Stimulated activated CD4-positive, alpha-beta T cell treated with anti-CD3 and anti-CD28 coated beads, Interleukin-4, amount 100 ng/mL, for 1 hour (primary cell): ENCODE measurements at places on chromosomes 6 and 20.

GRCh38 chr6:62974452-62974851, 236.8 kb upstream of the FKBP1C start:
- no peak for DNase-seq

DNA sequence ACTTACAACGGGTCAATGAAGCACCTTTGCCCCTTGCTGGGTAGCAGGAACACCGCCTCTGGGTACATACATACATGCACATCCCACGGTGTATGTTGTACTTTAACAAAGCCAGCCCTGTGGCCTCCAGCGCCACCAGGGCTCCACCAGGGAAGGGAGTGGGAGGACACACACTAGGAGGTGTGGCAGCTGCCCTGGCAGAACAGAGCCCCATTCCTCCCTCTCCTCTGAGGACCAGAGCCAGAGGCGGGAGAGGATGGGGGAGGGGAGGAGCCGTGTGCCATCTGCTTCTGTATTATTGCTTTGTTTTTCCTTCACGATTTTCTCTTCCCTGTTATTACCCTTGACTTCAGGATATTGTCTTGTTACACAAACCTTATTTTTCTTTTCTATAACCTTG, 105.8 kb upstream of the TRAF3IP2 start:
- DNase-seq, result no peak

- no peak for DNase-seq
Measured at GRCh38 chr6:133903855-133904254, 14.9 kb downstream of the TCF21 start.

- DNase-seq, result no peak
Measured at GRCh38 chr20:258269-258858, 840 bp downstream of the DEFB132 start.

GRCh38 chr6:44135173-44135758, 7.9 kb downstream of the TMEM63B start:
- no peak for DNase-seq

- no peak for DNase-seq
Measured at GRCh38 chr6:1202201-1202600, 109.7 kb upstream of the FOXQ1 start.

GRCh38 chr6:164855281-164855680, 454.1 kb downstream of the C6orf118 start:
- no peak for DNase-seq

DNA sequence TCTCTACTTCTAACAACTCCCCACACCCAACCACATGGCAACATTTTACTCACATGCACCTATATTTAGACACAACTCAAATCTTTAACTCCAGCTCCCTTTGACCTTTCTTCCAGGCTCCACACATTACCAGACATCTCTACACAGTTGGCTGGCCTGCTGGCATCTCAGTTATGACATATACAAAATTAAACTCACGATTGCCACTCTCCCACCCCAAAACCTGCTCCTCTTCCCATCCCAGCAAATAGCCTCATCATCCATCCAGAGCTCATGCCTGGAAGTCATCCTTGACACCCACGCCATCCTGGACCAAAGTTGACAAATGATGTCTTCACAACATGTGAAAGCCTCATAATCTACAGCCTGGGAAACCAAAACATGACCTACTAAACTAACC, 176.6 kb downstream of the PKHD1 start:
- no peak for DNase-seq

GRCh38 chr6:36039112-36039511, 11.5 kb downstream of the MAPK14 start:
- no peak for DNase-seq

DNA sequence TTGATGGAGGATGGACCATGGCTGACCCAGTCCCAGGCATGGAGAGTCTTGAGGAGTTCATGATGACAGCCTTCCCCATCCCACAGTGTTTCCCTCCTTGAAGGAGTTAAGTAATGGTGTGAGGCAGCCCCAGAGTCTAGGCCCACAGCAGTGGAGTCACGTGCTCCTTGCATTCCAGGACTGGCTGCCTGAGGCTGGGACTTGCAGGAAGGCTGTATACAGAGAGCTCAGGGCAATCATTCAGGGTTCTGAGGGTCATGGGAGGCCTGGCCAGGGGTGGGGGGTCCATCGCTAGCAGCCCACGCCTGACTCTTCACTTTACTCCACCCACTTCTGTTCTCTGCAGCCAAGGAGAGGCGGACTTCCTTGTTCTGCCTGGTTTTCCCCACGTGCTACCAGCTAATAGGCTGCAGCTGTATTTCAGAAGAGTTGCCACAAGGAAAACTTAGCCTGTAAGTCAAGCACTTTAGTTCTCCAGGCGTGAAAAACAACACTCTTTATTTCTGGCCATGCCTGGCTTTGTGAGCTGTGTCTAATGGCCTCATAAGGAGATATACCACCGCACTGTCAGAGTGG, 272.5 kb downstream of the DHX35 start:
- no peak for DNase-seq

- no peak for DNase-seq
Measured at GRCh38 chr20:32357375-32357868, 709 bp upstream of the ASXL1 start.

- no peak for DNase-seq
Measured at GRCh38 chr20:2746636-2747265, 53.7 kb downstream of the CPXM1 start.

DNA sequence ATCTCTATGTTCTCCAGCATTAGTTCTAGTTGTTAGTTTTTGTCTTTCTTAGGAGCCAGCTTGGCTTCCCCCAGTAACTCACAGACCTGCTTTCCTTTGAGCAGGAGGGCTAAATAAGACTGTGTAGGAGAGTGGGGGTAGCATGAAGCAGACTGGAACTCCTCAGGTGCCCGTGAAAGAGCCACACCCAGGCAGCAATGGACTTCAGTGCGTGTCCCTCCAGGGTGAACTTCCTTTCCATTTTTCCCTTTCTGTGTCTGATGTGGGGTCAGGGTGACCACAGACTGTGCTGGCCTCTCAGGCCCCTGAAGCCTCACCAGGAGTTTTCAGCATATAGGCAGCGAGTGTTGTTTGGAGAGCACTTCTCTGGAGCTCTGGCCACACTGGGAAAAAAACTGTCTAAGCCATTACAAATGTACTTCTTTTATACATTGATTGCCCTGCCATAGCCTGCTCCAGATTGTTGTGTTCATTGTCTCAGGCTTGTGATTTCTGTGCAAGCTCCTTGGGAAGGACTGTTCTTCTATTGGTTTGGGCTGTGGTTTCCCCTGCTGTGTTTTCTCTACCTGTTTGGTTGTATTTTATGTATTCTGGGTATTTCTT, 55.7 kb downstream of the SH3BGRL2 start:
- no peak for DNase-seq

GRCh38 chr6:104396077-104396476, 463.6 kb downstream of the HACE1 start:
- DNase-seq, result no peak

- DNase-seq, result no peak
Measured at GRCh38 chr20:39717936-39718335, 755.8 kb downstream of the DHX35 start.

GRCh38 chr6:19692506-19693298, 144.5 kb upstream of the ID4 start:
- DNase-seq, result no peak

DNA sequence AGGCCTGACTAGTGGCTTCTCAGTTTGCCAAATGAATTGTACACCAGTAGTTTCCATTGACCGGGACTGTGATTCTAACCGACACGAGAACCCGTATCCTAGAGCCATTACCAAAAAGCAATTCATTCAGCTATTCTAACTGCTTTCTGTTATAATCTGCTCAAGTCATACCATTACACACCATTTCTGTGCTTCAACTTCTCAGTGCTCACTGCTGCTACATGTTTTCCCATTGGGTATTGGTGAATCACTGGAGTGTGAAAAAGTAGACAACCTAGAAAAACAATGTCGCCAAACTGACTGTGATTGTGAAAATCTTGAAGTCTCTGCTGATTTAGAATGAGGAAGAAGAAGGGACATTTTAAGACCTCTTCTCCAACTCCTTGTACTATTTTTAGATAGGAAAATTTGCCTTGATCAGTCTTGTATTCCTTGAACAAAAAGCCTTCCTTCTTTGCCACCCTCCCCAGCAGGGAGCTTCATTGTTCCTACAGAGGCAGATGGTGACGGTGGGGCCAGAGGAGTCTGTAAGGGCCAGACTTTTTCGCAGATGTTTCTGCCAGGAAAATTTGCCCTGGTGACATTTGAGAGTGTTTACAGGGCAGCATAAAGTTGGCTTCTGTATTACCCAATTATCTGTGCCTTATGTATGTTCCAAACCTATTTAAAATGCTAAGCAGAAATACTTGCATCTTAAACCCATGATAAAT, 31.7 kb upstream of the MAP3K4 start:
- no peak for DNase-seq

DNA sequence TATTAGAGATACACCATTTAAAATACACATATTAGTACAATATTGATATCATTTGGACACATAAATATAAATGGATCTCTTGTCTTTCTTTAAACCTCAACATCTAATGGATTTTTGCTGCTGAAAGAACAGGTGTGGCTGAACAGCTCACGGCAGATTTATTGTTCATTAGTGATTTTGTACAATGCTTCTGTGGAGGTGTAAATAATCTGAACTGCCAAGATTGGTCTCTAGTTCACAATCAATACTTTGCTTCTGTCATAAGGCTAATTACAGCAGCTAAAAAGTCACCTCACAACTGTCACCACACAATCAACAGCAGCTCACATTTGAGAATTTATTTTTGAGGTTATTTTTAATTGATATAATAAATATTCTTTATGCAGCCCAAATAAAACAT, 162.0 kb upstream of the SIM1 start:
- DNase-seq, result no peak

GRCh38 chr6:33081098-33081824, 5.5 kb downstream of the HLA-DPB1 start:
- no peak for DNase-seq

DNA sequence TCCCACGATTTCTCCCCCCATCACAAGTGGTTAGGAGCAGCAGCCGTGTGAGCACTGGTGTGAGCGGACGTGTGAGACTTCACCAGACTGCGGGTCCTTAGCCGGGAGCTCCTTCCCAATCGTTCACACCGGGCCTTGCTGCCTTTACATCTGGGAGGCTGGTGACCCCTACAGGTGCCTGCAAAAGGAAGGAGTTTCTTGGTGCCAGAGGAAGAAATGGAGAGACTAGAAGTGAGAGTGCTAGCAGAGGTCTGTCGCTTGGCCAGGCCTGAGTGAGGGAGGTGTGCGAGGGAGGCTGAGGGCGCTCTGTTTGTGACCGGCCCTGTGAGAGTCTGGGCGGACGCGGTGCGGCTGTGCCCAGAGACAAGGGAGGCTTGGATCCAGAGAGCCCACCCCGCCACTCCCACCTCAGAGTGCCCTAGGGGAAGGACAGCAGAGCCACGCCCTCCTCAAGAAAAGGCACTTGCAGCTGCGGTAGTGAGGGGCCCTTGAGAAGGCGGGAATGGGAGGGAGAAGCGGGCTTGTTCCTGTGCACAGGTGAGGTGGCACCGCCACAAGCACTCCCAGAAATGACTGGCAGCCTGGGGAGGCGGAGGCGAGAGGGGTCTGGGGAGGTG, 10.0 kb upstream of the ARMC2 start:
- DNase-seq, result no peak

DNA sequence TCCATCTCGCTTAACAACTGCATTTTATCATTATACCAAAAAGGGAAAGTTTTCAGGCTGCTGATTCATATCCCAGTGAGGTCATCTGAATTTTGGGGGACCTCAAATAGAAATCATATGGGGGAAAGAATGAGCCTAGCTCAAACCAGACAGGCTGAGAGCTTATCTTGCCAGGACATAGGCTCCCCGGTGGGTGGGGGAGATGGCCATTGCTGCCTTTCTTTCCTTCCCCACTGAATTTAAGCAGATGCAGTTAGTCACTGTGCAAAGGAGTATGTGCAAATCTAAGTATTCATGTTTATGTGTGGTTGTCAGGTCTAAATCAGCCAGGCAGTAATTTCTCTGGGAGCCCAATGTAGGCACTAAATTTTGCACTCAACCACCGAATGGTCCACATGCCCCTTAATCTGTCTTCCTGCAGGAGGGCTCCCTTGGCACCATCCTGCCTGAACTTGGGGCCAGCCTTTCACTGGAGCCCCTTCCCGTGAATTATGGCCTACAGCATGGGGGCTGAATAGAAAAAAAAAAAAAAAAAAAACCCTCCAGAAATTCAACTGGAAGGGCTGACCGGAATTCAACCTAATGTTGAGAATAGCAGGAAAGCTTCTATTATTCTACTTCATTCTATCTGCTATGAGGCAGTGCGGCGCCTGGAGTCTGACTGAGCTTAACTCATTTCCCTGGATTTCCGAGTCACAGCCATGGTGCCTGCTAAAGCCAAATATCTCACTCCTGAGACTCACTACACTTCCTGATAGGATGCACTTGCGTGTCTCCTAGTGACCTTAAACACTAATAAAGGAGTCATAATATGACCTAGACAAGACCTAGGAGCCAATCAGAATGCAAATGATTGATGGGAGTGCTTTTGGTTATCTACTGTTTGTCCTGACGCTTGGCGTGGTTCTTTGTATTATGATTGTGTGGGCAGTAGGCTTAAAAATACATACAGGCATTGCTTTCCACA, 161.5 kb upstream of the HEY2 start:
- DNase-seq, result no peak

DNA sequence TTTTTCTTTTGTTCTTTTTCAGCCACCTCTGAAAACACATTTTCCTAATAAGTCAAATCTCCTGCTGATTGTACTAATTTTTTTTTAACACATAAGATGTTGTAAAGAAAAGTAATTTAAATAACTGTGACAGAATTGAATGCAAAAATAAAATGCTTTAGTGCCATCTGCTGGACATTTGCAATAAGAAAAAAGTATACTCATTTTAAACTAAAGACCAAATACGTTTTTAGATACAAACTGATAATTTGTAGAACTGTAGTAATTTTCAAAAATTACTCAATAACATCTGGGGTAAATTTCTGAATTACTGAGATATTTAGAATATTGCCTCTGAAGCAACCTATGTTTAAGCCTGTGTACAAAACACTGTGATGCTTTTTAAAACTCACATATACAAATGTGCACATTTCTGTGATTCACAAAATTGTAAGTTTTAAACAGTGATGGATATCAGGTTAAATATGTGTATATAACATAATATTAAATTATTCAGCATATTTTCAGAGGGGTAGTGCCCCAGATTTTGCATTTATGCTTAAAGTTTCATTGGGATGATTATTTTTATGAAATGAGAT, 198.7 kb downstream of the RIMS1 start:
- no peak for DNase-seq

DNA sequence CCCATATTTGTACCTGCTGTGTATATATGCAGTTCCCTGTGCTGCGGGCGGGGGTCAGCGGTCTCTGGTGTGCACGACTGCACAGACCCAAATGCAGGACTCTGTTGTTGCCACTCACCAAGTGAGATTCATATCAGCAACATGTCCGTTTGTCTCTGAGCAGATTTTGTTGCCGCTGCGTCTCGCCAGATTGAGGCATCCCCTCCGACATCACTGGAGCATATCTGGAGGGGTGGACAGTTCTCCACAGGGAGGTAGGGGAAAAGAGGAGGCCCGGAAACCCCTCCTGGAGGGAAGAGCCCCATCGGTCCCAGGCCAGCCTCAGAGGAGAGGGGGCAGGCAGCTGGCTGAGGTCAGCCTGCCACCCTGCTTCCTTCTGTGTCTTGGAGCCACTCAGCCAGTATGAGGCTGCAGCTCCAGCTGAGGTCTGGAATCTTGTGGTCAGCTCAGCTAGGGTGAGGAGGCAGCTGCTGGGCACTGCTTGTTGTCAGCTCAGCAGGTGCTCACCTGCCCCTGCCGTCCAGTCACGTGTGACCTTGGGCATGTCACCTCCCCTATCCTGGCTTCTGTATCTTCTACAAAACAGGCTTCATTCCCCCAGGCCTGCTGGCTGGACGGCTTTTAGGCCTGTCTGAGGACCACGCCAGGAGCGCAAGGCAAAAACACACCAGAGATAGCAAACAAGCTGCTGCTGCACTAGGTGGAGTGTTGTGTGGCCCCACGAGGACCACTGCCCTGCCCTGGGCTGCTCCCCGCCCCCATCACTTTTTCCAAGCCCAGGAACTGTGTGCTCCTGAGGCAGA, 47.1 kb downstream of the HNF4A start:
- DNase-seq, result no peak
